RWPE2 (cell line): ENCODE measurements at places on chromosomes 5 and 9.

- DNase-seq = no peak
Observed at GRCh38 chr9:357560-357959, 142.9 kb downstream of the DOCK8 start.

DNA sequence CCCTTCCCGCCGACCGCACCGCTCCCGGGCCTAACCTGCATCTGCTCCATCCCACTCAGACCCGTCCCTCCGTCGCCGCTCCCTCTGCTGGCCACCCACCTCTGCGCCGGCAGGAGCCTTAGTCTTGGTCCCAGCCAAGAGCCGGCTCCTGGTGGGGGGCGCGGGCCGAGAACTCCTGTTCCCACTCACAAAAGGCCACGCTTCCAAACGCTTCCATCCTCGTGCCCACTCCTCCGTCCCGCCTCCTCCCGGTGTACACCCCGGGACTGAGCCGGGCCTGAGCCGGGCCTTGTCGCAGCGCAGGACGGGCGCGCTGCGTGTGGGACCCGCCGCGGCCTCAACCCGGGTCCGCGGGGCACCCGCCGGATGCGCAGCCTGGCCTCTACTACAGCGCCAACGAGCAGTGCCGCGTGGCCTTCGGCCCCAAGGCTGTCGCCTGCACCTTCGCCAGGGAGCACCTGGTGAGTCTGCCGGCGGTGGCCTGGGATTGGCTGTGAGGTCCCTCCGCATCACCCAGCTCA is 7.5 kb downstream of the ADAMTS13 start:
- no peak for DNase-seq

- DNase-seq = no peak
Observed at GRCh38 chr5:169301986-169302385, 1.0 kb upstream of the SLIT3 start.

DNA sequence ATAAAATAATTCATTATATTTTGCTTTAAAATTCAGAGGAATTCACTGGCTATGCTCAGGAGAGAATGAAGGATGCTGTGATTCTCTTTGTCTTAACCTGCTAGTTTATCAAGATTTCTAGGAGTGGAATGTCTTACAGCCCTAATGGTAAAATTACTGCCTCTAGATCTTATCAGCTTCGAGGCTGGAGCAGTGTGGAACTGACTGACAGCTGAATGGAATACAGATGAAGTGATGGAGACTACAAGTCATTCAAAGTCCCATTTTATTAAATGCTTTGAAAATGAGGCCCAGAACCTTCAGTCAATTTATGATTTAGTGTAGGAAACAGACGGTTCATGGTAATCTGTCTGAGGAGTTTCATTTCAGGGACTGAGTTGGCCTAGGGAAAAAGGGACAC is 202.1 kb downstream of the RFX3 start:
- DNase-seq = no peak

- DNase-seq = no peak
Observed at GRCh38 chr5:7813576-7813975, 37.4 kb downstream of the CFAP90 start.

GRCh38 chr9:93610206-93610605 is 33.8 kb downstream of the PHF2 start:
- DNase-seq = no peak

DNA sequence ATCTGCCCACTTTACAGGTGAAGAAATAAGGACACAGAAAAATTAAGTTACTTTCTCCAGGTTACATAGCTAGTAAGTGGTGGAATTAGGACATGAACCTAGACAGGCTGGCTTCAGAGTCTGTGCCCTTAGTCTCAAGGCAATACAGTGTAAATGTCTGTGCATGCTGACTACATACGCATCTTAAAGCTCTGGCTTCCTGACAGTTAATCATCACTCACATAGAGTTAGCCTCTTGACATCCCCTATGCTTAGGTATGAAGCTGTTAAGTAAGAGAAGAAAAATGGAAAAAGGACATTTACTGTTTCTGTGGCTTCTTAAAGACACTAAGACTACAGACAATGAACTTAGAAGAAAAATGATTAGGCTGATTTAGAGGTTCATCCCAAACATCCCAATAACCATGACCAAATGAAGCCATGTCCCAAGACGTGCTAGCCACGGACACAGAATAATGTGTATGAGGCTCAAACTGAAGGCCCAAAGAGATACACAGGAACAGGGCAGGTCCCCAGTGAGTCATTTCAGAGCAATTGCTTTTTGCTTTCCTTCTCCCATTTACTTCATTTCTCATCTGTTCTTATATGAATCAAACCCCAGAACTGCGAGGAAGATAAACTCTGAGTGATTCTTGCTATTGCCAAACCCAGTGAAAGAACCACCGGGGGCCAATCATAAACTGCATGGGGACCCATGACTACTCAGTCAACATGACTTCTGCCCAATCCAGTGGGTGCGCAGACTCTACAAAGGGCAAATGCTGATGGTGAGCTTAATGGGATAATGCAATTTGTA is 100.0 kb upstream of the IFNK start:
- no peak for DNase-seq

DNA sequence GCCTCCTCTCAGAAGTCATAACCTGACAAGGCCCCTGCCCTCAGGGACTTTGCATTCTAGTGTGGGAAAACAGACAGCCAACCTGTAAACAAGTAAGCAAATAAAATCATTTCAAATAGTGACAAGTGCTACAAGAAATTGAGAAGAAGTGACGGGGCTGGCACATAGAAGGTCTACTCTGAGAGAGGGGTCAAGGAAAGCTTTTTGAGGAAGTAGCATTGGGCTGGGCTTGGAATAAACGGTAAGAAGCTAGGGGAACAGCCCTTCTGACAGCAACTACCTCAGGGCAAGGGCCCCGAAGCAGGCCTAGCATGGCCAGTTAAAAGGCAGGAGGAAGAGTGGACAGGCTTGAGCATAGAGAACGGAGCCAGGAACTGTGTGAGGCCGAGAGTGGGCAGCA is 4.8 kb upstream of the SLC2A8 start:
- no peak for DNase-seq

- no peak for DNase-seq
Observed at GRCh38 chr5:117107859-117108258, 533.2 kb upstream of the SEMA6A start.

- DNase-seq = no peak
Observed at GRCh38 chr9:76562511-76562911, 103.5 kb downstream of the GCNT1 start.

- DNase-seq = no peak
Observed at GRCh38 chr5:72845889-72846288, 29.4 kb downstream of the TNPO1 start.

GRCh38 chr9:129326061-129327005 is 148.3 kb upstream of the IER5L start:
- no peak for DNase-seq

DNA sequence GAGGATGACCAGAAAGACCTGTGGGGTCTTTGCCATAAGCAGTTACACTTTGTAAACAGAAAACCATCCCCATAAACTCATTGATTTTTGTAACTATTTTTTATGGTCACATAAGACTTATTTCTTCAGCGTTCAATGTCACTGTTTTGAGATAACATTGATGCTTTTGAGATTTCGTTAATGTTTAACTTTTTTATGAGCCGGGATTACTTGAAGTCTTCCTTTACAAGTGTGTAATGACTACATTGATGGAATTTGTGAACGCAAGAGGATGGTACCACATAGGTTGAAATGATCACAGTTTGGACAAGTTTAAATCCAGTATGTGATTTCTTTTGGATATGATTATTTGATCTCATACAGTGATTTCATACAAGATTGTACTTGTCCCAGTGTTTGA is 1.8 kb downstream of the SLC12A2 start:
- DNase-seq = no peak

- DNase-seq = no peak
Observed at GRCh38 chr5:32153723-32154122, 20.4 kb downstream of the GOLPH3 start.

- no peak for DNase-seq
Observed at GRCh38 chr5:44189255-44189654, 200.0 kb downstream of the FGF10 start.

DNA sequence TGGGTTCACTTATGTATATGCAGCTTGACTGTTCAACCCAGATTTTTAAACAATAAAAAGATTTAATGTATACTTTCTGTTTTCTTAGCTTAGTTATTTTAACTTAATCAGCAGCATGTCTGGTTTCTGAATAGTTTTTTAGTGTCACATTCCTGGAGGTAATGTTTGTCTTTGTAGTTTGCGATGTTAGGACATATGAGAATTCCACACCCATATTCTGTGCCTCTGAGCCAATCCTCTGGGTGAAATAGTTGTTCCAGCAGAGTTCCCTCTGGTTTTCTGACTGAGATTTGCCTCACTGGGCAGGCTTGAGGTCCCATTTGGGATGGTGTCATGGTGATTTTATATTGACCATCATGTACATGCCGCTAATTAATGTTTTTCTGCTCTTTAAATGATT is 48.6 kb downstream of the INIP start:
- no peak for DNase-seq

DNA sequence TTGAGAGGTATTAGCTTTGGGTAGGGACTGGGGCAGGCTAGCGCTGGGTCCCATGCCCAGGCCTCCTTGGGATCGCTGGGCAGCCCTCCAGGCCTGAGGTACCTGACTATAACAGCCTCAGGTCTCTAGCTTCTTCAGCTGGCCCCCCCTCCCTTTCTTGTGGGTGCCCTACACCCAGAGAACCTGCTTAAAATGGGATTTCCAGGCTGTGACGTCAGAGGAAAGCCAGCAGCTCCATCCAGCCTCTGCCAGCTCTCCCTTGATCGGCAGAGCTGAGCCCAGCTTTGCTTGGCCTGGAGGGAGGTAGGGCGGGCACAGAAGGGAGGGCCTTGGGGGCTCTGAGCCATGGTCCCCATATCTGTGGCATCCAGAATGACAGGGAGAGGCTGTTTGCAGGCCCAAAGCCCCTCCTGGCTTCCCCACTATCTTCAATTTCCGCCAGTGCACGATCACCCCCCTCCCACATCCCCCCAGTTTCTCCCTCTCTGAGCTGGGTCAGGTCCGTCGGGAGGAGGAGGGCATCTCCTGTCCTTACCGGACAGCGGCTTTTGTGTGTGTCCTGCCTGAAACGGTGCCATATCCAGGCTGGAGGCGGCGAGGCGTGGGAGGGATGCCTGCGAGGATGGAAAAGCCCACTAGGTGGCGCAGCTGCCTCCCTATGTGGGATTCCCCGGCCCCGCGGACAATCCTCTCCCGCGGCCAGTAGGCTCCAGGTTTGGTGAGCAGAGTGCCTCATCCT is 10.8 kb downstream of the REEP2 start:
- peak; percentile 88 for DNase-seq

GRCh38 chr5:123427281-123427680 is 4.1 kb upstream of the CEP120 start:
- no peak for DNase-seq

DNA sequence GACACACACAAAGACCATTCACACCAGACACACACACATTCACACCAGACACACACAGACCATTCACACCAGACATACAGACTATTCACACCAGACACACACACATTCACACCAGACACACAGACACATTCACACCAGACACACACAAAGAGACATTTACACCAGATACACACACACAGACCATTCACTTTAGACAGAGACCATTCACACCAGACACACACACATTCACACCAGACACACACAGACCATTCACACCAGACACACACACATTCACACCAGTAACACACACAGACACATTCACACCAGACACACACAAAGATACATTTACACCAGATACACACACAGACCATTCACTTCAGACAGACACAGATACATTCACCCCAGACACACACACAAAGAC is 29.0 kb upstream of the FCN1 start:
- DNase-seq = no peak

- no peak for DNase-seq
Observed at GRCh38 chr5:81253875-81254274, 20.8 kb downstream of the CKMT2 start.

- DNase-seq = peak; percentile 34
Observed at GRCh38 chr9:137643921-137644320, 25.1 kb downstream of the EHMT1 start.

- no peak for DNase-seq
Observed at GRCh38 chr9:36154331-36154952, 14.7 kb upstream of the CCIN start.

DNA sequence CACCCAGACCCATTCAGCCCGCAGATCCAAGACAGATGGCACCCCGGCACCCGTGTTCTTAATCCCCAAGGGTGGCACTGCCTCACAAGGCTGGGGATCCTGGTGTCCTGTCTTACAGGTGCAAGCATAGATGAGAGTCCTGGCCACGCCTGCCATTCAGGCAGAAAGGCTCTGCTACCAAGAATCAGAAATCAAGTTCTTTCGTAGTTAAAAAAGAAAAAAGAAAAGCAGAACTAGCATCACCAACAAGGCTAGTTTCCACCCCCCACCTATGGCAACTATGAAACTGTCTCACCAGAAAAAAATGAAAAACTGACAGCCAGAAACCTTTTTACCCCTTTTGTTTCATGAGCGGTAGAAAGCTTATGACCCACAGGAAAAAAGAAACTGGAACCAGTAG is 170.4 kb downstream of the SYK start:
- no peak for DNase-seq

- DNase-seq = no peak
Observed at GRCh38 chr5:9233035-9233434, 312.8 kb downstream of the SEMA5A start.
